Thymus (tissue), 14 donors: ENCODE measurements at places on chromosomes 7 and 10. TPM values are rescaled to one million over a fixed set of nuclear protein-coding genes. Genes with fewer than 3 reads are reported as not detected.

DNA sequence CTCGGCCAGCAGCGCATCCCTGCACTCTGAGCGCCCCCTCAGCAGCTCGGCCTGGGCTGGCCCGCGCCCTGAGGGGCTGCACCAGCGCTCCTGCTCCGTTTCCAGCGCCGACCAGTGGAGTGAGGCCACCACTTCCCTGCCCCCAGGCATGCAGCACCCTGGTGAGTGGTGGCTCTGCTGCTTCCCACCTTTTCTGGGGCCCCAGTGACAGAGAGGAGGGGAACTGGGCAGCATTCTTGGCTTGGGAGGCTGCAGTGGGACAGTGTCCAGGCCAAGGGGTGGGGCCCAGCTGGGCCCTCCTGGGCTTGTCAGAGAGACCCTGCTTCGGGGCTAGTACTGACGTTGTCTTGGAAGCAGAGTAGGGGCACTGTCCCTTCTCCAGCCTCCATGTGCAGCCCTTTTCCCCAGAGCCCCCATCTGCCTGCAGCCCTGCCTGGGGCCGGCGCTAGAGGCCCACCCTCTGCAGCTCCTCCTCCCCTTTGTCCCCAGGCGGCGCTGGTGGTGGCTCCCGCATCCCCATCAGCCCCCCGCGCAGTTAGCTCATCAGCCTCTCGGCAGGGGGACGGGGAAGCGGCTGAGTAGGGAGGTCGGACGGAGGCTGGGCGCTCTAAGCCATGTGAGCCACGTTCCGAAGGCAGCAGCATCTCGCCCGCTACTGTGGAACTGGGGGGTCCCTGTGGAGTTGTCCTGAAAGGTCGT, 29.2 kb downstream of the GBX1 start:
- no peak for DNase-seq
- no peaks in the 10 kb centered on the region for H3K36me3 ChIP-seq
- no peak overlapping the region for H3K4me3 ChIP-seq

DNA sequence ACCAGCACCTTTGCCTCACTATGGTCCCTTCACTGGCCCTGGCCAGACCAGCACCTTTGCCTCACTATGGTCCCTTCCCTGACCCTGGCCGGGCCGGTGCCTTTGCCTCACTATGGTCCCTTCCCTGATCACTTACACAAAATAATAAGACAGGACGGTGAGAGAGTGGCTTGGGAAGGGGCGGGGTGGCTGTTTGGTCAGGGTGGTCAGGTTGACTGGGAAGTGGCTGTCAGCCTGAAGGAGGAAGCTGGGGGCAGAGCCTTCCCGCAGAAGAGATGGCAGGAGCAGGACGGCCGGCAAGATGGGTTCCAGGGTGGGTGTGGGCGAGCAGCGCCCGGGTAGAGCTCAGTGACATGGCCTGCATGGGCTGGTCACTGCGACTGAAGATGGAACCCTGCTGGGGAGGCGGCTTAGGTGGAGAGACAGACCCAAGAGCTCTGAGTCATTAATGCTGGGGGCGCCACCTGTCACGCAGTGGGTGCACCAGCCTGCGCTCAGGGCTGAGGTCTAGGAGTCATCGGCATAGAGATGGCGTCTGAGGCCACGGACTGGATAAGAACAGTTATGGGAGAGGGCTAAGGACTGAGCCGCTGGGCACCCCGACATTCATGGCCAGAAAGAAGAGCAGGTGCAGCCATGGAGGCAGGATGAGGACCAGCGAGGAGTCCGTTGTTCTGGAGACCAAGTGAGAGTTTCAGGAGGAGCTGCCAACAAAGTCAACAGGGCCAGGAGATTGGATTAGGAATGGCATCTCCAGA, 91.8 kb downstream of the CHST15 start:
- H3K4me1 ChIP-seq: peaks cover 27% of the 10 kb centered on the region
- no peak overlapping the region for H3K4me3 ChIP-seq
- no peaks in the 10 kb centered on the region for H3K27me3 ChIP-seq
- no peak for DNase-seq
- H3K27ac ChIP-seq: no peak overlapping the region
- H3K36me3 ChIP-seq: no peaks in the 10 kb centered on the region

GRCh38 chr10:72783410-72783833, 91.5 kb downstream of the MCU start:
- DNase-seq: no peak
- H3K27me3 ChIP-seq: no peaks in the 10 kb centered on the region
- H3K4me1 ChIP-seq: no peaks in the 10 kb centered on the region
- H3K27ac ChIP-seq: no peak overlapping the region
- no peak overlapping the region for H3K4me3 ChIP-seq

- H3K27me3 ChIP-seq: no peaks in the 10 kb centered on the region
- no peaks in the 10 kb centered on the region for H3K36me3 ChIP-seq
- no peaks in the 10 kb centered on the region for H3K4me1 ChIP-seq
- DNase-seq: no peak
These were observed 19.3 kb downstream of the PPP1R3C start for GRCh38 chr10:91613411-91614187.

GRCh38 chr7:111190804-111191203, 99.9 kb downstream of the LRRN3 start:
- DNase-seq: no peak
- H3K4me3 ChIP-seq: no peak overlapping the region
- H3K27ac ChIP-seq: no peak overlapping the region
- H3K36me3 ChIP-seq: no peaks in the 10 kb centered on the region

The C10orf105 gene
- total RNA-seq: 0.42 TPM

The HMX3 gene
- total RNA-seq: not detected

DNA sequence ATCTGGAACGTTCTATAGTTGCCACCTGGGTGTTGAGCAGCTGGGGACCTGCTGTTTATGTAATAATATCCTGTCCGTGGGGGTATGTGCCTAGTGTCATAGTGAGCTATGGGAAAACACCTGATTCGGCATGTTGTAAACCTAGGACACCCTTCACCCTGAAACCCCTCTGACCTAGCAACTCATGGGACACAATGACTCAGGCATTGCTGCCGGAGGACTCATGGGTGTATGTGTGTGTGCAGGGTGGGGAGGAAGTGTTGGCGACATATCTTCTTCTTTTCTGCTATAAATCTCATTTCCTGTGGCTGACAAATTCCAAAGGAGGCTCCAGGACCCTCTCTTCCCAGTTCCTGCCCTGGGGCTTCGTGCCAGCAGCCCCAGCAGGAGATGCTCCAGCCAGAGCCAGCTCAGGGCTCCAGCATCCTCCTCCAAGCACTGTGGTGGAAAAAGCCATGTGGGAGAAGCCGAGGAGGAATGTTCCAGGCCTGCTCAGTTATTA, 77.0 kb upstream of the PODXL start:
- H3K36me3 ChIP-seq: no peaks in the 10 kb centered on the region
- H3K27me3 ChIP-seq: peaks cover 2% of the 10 kb centered on the region
- no peak overlapping the region for H3K27ac ChIP-seq
- H3K4me1 ChIP-seq: no peaks in the 10 kb centered on the region
- no peak overlapping the region for H3K4me3 ChIP-seq

DNA sequence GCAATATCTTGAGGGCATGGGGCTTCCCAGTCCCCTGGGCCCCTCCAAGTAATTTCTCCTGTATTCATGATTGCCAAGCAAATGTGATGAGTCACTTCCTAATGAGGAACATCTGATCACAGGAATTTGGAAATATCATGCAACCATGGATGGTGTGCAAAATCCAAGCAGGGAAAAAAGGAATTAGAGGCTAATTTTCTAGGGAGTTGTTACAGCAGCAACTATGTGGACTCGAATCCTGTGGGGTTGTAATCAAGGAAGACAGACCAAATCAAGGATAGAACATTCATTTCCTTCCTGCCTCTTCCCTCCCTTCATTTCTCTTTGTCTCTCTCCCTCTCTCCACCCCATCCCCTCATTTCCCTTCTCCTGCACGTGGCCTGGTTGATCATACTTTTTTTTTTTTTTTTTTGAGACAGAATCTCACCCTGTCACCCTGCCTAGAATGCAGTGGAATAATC, 23.9 kb upstream of the AGFG2 start:
- H3K4me1 ChIP-seq: peaks cover 13% of the 10 kb centered on the region
- H3K27me3 ChIP-seq: no peaks in the 10 kb centered on the region
- DNase-seq: no peak
- H3K27ac ChIP-seq: no peak overlapping the region

The ACSM6 gene
- 5.1 TPM for total RNA-seq

- H3K4me3 ChIP-seq: no peak overlapping the region
- H3K4me1 ChIP-seq: no peaks in the 10 kb centered on the region
- H3K36me3 ChIP-seq: no peaks in the 10 kb centered on the region
- no peak for DNase-seq
- no peaks in the 10 kb centered on the region for H3K27me3 ChIP-seq
These were observed 15.2 kb downstream of the FAM24B start for GRCh38 chr10:122864194-122864592.

GRCh38 chr7:26525398-26526264, 234.0 kb downstream of the SNX10 start:
- H3K27me3 ChIP-seq: no peaks in the 10 kb centered on the region
- H3K4me1 ChIP-seq: no peaks in the 10 kb centered on the region
- H3K27ac ChIP-seq: no peak overlapping the region
- no peak for DNase-seq
- no peaks in the 10 kb centered on the region for H3K36me3 ChIP-seq

GRCh38 chr7:80830584-80831285, 88.1 kb downstream of the SEMA3C start:
- H3K27me3 ChIP-seq: no peaks in the 10 kb centered on the region
- H3K4me3 ChIP-seq: no peak overlapping the region
- no peaks in the 10 kb centered on the region for H3K36me3 ChIP-seq
- no peak overlapping the region for H3K27ac ChIP-seq

DNA sequence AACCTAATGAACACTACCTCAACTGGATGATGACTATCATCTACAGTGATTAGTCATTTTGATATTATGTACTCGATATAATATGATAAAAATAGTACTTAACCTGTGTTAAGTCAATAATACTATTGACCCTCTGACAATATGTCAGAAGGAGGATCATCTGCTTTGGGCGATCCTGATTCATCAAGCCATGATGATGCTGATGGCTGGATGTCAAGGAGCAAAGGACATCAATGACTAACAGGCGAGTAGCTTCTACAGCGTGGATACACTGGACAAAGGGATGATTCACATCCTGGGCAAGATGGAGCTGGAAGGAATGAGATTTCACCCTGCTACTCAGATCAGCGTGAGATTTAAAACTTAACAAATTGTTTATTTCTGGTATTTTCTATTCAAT, 94.4 kb upstream of the SKAP2 start:
- H3K27ac ChIP-seq: no peak overlapping the region
- H3K4me1 ChIP-seq: no peaks in the 10 kb centered on the region
- no peaks in the 10 kb centered on the region for H3K36me3 ChIP-seq
- DNase-seq: no peak

DNA sequence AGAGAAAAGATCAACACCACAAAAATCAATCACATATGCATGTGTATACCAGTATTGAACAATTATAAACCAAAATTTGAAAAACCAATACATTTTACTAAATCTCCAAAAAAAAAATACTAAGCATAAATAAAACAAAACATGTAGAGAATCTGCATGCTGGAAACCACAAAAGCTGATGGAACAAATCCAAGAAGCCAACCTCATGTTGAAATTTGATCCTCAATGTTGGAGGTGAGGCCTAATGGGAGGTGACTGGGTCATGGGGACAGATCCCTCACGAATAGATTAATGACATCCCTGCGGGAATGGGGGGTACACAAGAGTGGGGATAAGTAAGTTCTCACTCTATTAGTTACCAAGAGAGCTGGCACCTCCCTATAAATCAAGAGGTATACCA, 82.5 kb downstream of the OAT start:
- no peak overlapping the region for H3K27ac ChIP-seq
- peaks cover 14% of the 10 kb centered on the region for H3K4me1 ChIP-seq
- H3K36me3 ChIP-seq: no peaks in the 10 kb centered on the region
- no peak for DNase-seq
- H3K4me3 ChIP-seq: no peak overlapping the region

The PON3 gene
- 3.2 TPM for total RNA-seq

GRCh38 chr7:113071465-113071864, 15.2 kb downstream of the GPR85 start:
- no peaks in the 10 kb centered on the region for H3K36me3 ChIP-seq
- no peak overlapping the region for H3K4me3 ChIP-seq
- H3K4me1 ChIP-seq: no peaks in the 10 kb centered on the region
- no peaks in the 10 kb centered on the region for H3K27me3 ChIP-seq
- no peak overlapping the region for H3K27ac ChIP-seq
- no peak for DNase-seq

DNA sequence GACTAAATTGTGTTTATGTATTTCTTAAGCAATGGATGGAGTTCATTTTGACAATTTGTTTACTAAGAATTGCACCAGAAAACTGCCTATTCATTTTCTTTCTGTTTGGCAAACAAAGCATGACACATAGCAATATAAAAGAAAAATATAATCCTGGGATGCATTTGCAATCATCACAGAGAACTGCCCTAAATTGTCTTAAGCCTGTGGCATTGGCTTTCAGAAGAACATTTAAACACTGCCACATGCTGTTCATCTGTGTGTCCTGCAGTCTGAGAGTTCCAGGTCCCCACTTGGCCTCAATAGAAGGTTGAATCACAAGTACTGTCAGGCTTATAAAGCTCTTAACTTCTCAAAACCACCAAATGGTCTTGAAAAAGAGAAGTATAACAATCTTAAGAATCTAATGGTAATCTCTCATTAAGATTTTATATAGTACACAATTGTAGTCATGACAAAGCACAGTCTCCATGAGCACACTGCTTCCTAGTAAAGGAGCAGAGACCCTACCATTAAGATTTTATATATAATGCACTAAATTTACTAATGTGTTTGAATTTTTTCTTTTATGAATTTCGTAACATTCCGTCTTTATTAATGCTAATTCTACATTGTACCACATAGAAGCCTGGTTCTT, 29.9 kb downstream of the RNLS start:
- no peaks in the 10 kb centered on the region for H3K27me3 ChIP-seq
- peaks cover 5% of the 10 kb centered on the region for H3K4me1 ChIP-seq
- H3K4me3 ChIP-seq: no peak overlapping the region
- DNase-seq: peak; percentile 27

DNA sequence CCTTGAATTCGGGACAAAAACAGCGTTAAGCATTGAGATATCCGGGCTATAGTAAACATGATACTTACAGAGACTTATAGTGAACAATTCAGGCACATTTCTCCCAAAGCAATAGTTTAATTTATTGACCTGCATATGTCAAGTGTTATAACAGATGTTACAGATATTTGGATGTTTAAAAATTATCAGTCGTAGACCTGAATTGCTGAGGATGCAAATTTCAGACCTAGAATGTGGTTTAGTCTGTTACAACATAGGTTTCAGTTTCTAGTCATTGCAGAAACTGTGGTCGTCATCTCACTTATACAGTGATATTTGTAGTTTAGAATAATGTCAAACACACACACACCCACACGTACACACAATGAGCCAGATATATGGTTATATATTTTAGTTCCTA, 85.2 kb downstream of the VTI1A start:
- no peak for DNase-seq
- no peaks in the 10 kb centered on the region for H3K27me3 ChIP-seq
- peaks cover 4% of the 10 kb centered on the region for H3K4me1 ChIP-seq
- peaks cover 4% of the 10 kb centered on the region for H3K36me3 ChIP-seq
- H3K4me3 ChIP-seq: no peak overlapping the region

GRCh38 chr7:43108255-43109011, 4.0 kb upstream of the HECW1 start:
- DNase-seq: peak; percentile 11
- H3K4me1 ChIP-seq: no peaks in the 10 kb centered on the region
- H3K27ac ChIP-seq: no peak overlapping the region
- H3K4me3 ChIP-seq: no peak overlapping the region
- no peaks in the 10 kb centered on the region for H3K36me3 ChIP-seq
- H3K27me3 ChIP-seq: peaks cover 23% of the 10 kb centered on the region

The DGKI gene
- total RNA-seq: 0.33 TPM
